ENCODE measurements at places on chromosomes 4 and X.

- peaks cover 7% of the 10 kb centered on the region for H3K4me1 ChIP-seq
- no peak overlapping the region for H3K27ac ChIP-seq
- H3K36me3 ChIP-seq = peaks cover 2% of the 10 kb centered on the region
- H3K4me3 ChIP-seq = no peak overlapping the region
These were observed 29.0 kb downstream of the VCX3A start for GRCh38 chrX:6505960-6506359.

- H3K27me3 ChIP-seq = no peaks in the 10 kb centered on the region
- no peak overlapping the region for H3K27ac ChIP-seq
- no peaks in the 10 kb centered on the region for H3K36me3 ChIP-seq
- no peaks in the 10 kb centered on the region for H3K4me1 ChIP-seq
- DNase-seq = no peak
These were observed 52.5 kb downstream of the GBA3 start for GRCh38 chr4:22745234-22745633.

GRCh38 chr4:163858515-163858914 lies 364.0 kb downstream of the TMA16 start:
- no peak overlapping the region for H3K27ac ChIP-seq
- DNase-seq = no peak
- H3K27me3 ChIP-seq = no peaks in the 10 kb centered on the region
- H3K36me3 ChIP-seq = no peaks in the 10 kb centered on the region
- H3K4me3 ChIP-seq = no peak overlapping the region

DNA sequence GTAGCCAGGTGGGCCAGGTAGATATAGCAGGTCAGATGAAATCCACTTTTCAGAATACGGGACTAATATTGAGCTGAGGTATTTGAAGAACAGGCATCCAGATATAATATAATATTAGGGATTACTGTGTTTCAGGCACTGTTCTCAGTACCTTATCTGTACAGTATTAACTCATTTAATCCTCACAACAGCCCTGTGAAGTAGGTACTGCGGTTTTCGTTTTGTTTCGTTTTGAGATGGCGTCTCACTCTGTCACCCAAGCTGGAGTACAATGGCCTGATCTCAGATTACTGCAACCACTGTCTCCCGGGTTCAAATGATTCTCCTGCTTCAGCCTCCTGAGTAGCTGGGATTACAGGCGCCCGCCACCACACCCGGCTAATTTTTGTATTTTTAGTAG lies 129.6 kb downstream of the IL1RAPL2 start:
- no peaks in the 10 kb centered on the region for H3K36me3 ChIP-seq
- H3K27me3 ChIP-seq = no peaks in the 10 kb centered on the region

DNA sequence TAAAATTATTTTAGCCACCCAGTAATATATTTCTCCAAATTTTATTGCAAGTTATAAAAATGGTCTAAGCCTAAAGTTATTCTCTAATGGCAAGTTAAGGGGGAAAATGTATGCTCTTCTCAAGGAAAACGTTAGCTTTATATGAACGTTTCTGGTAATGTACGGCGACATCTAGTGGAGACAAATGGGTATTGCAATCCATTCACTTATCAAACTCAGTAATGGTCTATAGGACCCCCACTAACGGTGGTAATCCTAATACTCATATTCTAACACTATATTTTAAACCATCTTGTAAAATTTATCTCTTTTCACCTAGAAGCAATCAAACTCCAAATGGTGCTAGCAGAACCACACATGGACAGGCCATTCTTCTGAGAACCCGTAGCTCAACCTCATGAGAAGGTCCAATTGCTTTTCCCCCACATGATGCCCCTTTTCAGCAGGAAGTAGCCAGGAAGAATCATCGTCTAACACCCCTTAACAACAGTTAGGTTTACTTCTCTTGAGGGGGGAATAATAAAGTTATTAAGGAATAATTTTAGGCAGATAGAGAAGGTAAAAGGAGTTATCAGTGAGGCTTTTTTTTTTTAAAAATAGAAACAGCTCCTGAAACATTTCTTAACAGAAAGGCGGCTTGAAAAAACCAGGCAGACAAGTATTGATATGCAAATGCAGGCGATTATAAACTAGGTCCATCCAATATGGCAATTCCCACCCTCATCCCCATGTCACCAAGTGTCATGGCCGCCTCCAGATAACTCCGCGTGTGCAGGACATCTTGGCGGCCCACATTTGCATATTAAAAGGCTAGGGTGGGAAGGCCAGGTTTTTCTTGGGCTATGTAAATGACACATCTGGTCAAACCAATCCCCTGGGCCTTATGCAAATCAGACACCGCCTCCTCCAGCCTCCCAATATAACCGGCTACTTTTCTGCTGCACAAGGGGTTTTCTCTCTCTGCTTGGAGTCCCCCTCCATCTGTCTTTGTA lies 35.0 kb downstream of the NUDT11 start:
- no peaks in the 10 kb centered on the region for H3K27me3 ChIP-seq
- H3K27ac ChIP-seq = no peak overlapping the region
- H3K4me1 ChIP-seq = peaks cover 3% of the 10 kb centered on the region

GRCh38 chr4:82852751-82853285 lies 38.1 kb downstream of the SEC31A start:
- no peak overlapping the region for H3K27ac ChIP-seq
- no peaks in the 10 kb centered on the region for H3K4me1 ChIP-seq
- no peak for DNase-seq
- no peaks in the 10 kb centered on the region for H3K27me3 ChIP-seq
- H3K36me3 ChIP-seq = peaks cover 24% of the 10 kb centered on the region

DNA sequence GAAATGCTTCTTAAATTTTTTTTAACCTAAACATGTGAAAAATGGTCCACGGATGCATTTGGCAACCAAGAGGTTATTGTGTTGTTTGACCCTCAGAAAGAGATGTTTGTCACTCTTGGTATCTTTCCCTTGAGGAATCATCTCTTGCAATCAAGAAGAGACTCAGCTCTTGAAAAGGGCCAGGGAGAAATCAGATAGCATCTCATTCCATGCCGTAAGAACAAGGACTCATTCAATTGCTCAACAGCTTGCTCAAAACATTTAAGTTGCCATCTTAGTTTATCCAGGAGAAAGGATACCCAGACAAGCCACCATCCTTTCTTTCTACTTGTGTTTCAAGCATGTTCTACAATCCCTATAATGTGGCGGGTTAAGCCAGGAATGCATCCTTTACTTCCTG lies 209.5 kb upstream of the LNX1 start:
- H3K36me3 ChIP-seq = no peaks in the 10 kb centered on the region
- H3K4me3 ChIP-seq = no peak overlapping the region
- H3K4me1 ChIP-seq = no peaks in the 10 kb centered on the region
- no peak overlapping the region for H3K27ac ChIP-seq

GRCh38 chr4:140523370-140523856 lies 555 bp upstream of the ELMOD2 start:
- H3K27ac ChIP-seq = no peak overlapping the region
- H3K36me3 ChIP-seq = peaks cover 20% of the 10 kb centered on the region
- peak overlapping the region; percentile 43 for H3K4me3 ChIP-seq
- no peaks in the 10 kb centered on the region for H3K27me3 ChIP-seq
- peaks cover 18% of the 10 kb centered on the region for H3K4me1 ChIP-seq

- no peaks in the 10 kb centered on the region for H3K36me3 ChIP-seq
- H3K4me3 ChIP-seq = no peak overlapping the region
- H3K27me3 ChIP-seq = no peaks in the 10 kb centered on the region
- no peak overlapping the region for H3K27ac ChIP-seq
- no peak for DNase-seq
- H3K4me1 ChIP-seq = no peaks in the 10 kb centered on the region
These were observed 1159.5 kb upstream of the PCDH10 start for GRCh38 chr4:131989576-131989975.

GRCh38 chr4:186621959-186622553 lies 66.7 kb upstream of the MTNR1A start:
- no peak overlapping the region for H3K27ac ChIP-seq
- no peaks in the 10 kb centered on the region for H3K36me3 ChIP-seq
- no peak for DNase-seq

DNA sequence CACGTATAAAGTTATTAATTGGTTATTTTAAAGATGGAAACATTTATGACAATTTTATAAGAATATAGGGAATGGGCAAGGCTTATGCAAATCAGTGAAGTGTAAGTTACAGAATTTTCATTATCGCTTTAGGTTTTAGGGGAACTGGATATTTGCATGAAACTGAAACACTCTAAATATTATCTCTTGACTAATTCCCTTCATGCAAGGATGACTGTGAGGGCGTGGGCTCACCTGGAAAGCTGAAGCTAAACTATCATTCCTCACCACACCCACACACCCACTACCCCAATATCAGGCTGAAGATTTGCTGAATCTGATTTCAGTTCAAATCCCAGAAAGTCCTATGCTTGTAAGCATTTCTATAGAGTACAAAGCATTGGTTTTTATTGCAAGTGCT lies 81.7 kb upstream of the ARHGAP24 start:
- H3K4me1 ChIP-seq = peaks cover 26% of the 10 kb centered on the region
- H3K27me3 ChIP-seq = no peaks in the 10 kb centered on the region
- peak; percentile 42 for DNase-seq
- H3K4me3 ChIP-seq = no peak overlapping the region
- no peaks in the 10 kb centered on the region for H3K36me3 ChIP-seq

- no peaks in the 10 kb centered on the region for H3K4me1 ChIP-seq
- H3K4me3 ChIP-seq = no peak overlapping the region
- no peaks in the 10 kb centered on the region for H3K36me3 ChIP-seq
- no peaks in the 10 kb centered on the region for H3K27me3 ChIP-seq
These were observed 251.8 kb upstream of the FTHL17 start for GRCh38 chrX:31323658-31324057.

DNA sequence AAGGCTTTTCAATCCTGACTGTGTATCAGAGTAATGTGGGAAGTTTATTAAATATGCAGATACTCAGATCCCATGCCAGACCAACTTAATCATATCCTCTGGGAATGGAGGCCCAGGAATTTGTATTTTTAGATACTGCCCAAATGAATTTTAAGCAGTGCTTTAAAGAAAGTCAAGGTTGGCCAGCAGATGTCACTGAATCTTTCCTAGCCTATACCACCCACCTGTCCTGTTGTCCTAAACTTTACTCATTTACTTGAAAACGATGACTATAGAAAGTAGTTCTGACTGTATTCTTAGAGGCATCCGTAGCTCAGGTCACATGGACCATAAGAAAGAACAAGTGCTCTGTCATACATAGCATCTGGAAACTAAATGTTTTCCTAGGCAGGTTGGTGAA lies 79.9 kb downstream of the AMOT start:
- H3K4me1 ChIP-seq = peaks cover 10% of the 10 kb centered on the region
- no peaks in the 10 kb centered on the region for H3K36me3 ChIP-seq
- H3K27ac ChIP-seq = no peak overlapping the region
- no peaks in the 10 kb centered on the region for H3K27me3 ChIP-seq

GRCh38 chr4:40856840-40857362 lies 107.1 kb downstream of the NSUN7 start:
- H3K27me3 ChIP-seq = no peaks in the 10 kb centered on the region
- H3K27ac ChIP-seq = no peak overlapping the region

DNA sequence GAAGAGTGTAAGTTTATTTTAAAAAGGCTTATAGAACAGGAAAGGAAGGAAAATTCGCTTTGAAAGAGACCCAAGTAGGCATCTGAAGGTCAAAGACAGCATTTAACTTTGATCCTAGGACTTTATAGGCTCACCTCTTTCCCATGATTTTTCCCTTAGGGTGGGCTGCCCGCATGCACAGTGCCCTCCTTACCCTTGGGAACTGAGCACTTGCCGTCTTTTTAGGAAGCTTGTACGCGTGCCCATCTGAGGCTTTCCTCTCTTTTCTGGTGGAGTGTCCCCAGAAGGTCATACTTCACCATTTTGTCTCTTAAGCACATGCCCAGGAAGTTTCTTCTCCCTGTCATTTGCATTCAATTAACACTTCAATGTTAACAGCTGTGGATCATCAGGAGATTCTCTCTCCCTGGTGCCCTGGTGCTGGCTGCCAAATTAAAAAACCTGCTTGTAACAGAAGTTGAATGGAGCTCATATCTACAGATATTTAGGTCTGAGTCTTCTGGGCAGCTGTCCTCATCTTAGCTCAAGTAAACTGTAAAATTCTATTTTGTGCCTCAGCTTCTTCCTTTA lies 38.4 kb upstream of the IL9R start:
- H3K36me3 ChIP-seq = no peaks in the 10 kb centered on the region
- no peaks in the 10 kb centered on the region for H3K27me3 ChIP-seq
- no peak overlapping the region for H3K27ac ChIP-seq

- H3K4me1 ChIP-seq = no peaks in the 10 kb centered on the region
- DNase-seq = no peak
- no peaks in the 10 kb centered on the region for H3K27me3 ChIP-seq
- no peak overlapping the region for H3K27ac ChIP-seq
These were observed 1.8 kb upstream of the GPM6A start for GRCh38 chr4:175813821-175814220.

GRCh38 chr4:47930971-47931804 lies 16.8 kb upstream of the NFXL1 start:
- no peak for DNase-seq
- H3K27me3 ChIP-seq = no peaks in the 10 kb centered on the region
- H3K36me3 ChIP-seq = no peaks in the 10 kb centered on the region
- H3K4me3 ChIP-seq = no peak overlapping the region
- H3K27ac ChIP-seq = no peak overlapping the region
- peaks cover 32% of the 10 kb centered on the region for H3K4me1 ChIP-seq

DNA sequence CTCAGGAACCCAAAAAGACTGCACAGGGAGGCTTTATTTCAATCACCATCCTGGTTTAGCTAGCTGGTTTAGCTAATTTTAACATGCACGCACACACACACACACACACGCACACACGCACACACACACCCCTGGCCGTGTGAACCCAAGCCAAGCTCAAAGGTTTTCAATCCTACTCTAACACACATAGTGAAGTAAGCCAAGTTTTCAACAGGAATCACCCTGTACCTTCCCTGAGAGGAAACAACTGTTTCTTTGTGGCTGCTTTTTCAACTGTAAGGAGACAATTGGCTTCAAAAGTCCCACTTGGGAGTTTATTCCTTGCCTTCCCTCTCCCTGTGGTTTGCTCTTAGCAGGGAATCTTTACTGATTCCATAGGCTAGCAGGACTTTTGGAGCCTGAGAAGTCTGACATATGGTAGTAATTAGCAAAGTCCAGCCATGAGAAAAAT lies 98.9 kb upstream of the BMP3 start:
- DNase-seq = no peak
- H3K4me3 ChIP-seq = no peak overlapping the region
- no peaks in the 10 kb centered on the region for H3K36me3 ChIP-seq
- H3K4me1 ChIP-seq = no peaks in the 10 kb centered on the region
- no peak overlapping the region for H3K27ac ChIP-seq

DNA sequence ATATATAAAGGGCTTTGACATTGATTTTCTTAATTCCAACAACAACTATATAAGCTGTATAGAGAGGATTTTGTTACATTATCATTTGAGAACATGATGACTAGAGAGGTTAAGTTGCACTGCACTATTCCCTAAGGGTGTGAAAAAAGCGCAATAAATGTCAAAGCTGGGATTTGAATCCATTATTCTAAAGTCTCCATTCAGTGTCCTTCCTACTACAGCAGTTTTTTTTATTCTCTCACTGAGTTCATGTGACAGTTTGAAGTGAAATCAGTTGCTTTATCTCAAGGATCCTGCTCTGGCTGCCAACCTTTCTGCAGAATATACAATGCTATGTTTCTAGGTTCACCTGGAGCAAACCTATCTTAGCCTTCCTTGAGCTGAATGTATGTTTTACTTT lies 177.5 kb downstream of the ANKRD50 start:
- H3K36me3 ChIP-seq = no peaks in the 10 kb centered on the region
- no peak for DNase-seq
- H3K27me3 ChIP-seq = no peaks in the 10 kb centered on the region
- no peak overlapping the region for H3K4me3 ChIP-seq
- no peak overlapping the region for H3K27ac ChIP-seq
- no peaks in the 10 kb centered on the region for H3K4me1 ChIP-seq

Measured in Karpas-422 (cell line).